ENCODE measurements at places on chromosomes 1 and 21.

DNA sequence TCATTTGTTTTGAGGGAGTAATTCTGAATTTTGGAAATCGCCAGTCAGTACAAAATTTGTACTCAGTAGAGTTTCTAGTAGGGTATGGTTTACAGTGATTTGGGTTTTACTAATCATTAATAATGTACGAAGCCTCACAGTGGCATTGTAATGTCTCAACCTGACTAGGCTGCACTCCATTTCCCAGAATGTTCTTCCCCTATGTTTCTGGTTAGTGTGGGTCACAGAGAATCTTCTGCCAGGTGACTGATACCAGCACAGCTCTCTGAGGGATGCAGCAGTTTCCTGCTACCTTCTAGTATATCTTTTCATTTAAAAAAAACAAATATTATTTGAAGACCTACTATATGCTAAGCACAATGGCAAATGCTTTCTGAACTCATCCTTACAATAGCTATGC lies 112.9 kb downstream of the PTPN14 start:
- DNase-seq, result no peak

DNA sequence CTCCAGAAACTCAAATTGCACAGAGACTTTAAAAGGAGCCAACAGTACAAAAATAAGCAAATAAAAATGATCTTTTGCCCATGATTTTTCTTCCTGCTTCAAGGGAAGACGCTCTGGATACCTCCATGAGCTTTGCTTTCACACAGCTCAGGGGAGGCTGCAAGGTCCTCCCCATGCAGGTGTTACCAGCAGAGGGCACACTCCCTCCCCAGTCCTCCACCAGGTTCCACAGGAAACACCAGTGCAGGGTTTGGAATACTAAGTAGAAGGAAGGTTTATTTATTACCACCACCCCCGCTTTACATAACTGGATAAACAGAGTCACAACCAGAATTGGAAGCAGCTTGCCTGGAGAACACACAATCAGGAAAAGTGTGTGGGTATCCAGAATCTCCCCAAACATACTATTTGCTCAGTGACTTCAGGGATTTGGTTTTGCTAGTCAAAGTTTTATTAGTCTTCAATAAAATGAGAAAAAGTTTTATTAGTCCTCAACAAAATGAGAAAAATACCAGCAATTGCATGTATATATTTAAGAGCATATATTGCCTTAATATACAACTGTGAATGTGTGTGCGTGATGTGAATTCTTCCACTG lies 37.3 kb downstream of the HSD3B1 start:
- no peak for DNase-seq

DNA sequence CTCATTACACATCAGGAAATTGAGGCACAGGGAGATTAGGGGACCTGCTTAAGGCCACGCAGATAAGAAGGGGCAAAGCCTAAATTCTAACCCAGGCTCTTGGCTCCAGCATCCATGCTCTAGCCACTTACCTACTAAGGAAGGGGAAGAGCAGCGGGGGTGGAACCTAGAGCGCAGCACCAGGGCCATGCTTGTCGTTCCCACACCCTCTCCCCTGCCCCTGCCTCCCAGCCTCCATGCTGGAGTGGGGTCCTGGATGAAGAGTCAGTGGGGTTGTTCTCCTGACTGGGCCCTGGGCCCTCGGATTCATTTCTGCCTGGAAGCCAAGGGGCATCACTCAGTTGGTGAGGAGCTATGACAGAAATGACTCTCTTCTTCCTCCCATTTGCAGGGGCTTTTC lies 133.3 kb downstream of the FOXD2 start:
- no peak for DNase-seq

DNA sequence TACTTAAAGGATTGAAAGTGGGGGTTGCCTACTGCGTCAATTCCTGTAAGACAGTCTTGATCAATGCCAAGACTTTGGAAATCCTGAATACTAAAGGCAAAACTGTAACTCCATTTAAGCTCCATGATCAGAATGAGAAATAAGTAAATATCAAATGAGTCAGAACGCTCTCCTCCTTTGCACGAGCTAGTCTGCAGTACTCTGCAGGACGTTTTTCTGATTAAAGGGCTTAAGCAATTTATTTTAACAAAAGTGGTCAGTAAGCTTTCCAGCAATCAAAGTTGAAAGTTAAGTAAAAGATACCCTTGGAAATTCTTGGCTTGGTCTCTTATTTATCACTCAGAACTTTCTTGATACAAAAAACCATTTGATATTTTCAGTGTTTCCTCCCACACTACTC lies 35.7 kb upstream of the ARHGAP29 start:
- DNase-seq, result no peak

DNA sequence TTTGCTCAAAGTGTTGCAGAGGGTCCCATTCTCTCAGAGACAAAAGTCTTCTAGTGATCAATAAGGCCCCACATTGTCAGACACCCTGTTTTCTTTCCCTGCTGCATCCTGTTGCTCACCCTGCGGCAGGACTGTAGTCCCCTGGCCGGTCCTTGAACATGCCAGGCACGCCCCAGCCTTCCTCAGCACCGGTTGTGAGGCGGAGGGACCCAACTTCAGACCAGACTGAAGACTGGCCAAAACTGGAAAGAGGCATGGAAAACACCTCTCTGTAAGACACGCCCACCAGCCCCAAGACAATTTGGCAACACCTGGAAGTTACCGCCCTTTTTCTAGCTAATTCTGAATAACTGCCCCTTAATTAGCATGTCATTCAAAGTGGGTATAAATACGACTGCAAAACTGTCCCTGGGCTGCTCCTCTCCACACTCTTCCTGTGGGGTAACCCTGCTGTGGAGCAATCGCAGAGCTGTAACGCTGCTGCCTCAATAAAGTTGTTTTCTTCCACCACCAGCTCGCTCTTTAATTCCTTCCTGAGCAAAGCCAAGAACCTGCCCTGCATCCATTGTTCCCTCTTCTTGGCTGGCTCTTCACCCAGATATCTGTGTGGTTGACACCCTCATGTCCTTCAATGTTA lies 23.8 kb downstream of the PLA2G2A start:
- no peak for DNase-seq

GRCh38 chr21:44024887-44025353 lies 12.8 kb downstream of the TRAPPC10 start:
- no peak for DNase-seq

DNA sequence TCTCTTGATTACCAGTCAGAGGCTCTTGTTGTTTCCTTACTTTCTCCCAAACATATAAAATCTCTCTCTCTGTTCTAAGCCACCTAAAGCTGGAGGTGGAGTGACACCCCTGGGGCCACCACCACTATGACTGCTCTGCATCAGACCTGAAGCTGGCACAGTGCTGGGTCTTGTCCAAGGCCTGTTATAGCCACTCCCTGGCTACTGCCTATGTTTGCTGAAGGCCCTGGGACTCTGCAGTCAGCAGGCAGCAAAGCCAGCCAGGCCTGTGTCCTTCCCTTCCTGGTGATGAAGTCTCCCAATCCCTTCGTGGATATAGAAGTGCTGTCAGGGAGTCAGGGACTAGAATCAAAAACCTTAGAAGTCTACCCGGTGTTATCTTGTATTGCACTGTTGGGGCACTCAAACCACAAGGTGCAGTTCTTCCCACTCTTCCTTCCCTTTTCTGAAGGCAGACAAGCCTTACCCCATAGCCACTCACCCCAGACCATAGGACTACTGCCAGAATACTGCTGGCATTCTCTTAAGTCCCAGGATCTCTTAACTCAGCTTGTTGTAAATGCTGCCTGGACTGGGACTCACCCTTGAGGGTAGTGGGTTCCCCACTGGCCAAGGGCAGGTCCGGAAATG lies 103.1 kb downstream of the RPS6KC1 start:
- DNase-seq, result no peak

DNA sequence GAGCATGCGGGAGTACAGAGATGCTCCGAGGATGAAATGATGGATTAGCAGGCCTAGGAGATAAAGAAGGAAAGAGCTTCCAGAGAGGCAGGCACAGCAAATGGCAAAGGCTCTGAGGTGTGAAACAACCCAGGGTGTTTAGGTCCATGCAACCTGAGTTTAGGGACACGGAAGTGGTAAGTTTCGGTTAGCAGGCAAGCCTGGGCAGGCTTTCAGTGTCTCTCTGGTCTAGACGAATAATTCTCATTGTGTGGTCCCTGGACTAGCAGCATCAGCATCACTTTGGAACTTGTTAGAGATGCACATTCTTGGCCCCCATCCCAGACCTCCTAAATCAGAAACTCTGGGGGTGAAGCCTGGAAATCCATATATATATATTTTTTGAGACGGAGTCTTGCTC lies 18.6 kb downstream of the NKAIN1 start:
- peak; percentile 3 for DNase-seq

DNA sequence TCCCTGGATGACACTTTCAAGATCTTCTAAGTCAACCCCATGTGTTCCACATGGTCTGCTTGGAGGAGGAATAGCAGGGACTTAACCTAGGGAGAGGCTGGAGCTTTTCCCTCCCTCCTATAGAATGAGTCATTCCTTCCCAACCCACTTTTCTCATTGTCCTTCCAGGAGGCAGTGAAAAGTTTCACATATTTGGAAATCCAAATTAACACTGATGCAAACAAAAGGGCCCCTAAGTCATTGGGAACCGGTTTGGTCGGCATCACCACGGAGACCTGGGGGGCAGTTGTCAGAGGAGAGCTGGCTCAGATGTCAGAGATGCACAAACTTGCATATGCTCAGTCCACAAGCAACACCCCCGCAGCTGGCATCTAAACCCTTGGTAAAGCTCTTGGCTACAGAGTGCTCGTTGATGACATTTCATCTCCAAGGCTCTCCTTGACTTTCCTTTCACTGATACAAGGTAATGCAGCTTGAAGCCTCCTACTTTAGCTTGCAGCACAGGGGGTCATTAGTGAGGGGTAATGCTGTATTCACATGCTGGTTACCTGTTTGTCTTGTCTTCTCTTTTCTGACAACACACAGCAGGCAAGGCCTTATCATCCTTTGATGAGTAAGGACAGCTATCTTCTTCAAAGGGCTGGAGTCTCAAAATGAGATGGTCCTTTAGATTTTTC lies 12.3 kb upstream of the LRRC8D start:
- DNase-seq, result no peak

GRCh38 chr1:91137173-91137852 lies 115.5 kb upstream of the ZNF644 start:
- no peak for DNase-seq

- DNase-seq, result no peak
These were observed 40.4 kb upstream of the TMEM61 start for GRCh38 chr1:54940042-54940441.

DNA sequence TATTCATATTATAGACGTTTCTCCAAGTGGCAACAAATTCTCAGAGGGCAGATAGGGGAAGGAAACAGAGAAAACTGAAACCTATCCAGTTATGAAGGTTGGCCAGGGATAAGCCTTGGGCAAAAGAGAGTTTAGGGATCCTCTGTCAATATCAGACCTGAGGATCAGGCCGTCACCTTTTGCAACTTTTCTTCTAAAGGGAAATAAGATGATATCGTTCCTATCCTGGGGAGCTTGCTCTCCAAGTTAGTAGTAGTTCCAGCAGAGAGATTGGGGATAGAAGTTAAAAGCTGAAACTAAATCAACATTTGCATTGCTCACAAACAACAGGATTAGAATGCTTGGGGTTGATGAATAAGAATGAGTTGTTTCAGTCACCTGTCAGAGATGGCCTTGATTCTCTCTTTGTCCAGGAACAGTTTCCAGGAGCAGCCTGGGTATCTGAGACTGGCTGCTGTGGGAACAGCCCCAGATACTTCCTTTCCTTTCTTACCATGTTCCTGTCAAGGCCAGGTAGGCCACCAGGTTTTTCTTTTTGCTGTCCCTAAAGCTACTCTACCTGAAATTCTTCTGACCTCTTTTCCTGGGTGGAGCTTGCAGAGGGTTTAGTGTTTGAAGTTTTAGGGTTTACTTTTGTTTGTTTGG lies 2.5 kb downstream of the RIIAD1 start:
- peak; percentile 22 for DNase-seq

- DNase-seq, result peak; percentile 16
These were observed 623.9 kb upstream of the PKN2 start for GRCh38 chr1:88060112-88060673.

DNA sequence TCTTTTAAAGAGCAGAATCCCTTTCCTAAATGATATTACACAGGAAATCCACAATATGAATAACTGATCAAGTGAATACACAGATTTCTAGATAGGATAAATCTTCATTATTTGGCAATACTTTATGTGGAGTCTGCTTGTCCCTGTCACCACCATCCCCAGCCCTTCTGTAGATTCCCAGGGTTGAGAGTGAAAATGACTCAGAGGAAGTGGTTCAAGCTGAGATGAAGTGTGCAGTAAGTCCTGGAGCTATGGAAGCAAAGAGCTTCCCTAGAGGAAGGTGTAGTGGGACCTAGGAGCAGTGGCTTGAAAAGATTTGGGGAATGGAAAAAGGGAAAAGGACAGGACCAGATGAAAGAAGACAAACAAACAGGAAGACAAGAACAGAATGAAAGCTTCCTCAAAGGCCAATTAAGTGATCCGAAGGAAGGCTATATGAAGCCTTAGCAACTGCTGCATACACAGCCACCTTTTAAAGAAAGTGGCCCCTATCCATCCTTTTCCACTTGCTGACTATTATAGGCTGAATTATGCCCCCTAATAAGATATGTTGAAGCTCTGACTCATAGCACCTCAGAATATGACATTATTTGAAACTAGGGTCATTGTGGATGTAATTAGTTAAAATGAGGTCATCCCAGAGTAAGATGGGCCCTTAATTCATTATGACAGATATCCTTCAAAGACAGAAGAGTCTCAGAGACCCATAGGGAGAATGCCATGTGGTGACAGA lies 96.5 kb upstream of the CAMK1G start:
- DNase-seq, result peak; percentile 5

GRCh38 chr1:96808191-96808590 lies 86.6 kb downstream of the PTBP2 start:
- DNase-seq, result no peak

DNA sequence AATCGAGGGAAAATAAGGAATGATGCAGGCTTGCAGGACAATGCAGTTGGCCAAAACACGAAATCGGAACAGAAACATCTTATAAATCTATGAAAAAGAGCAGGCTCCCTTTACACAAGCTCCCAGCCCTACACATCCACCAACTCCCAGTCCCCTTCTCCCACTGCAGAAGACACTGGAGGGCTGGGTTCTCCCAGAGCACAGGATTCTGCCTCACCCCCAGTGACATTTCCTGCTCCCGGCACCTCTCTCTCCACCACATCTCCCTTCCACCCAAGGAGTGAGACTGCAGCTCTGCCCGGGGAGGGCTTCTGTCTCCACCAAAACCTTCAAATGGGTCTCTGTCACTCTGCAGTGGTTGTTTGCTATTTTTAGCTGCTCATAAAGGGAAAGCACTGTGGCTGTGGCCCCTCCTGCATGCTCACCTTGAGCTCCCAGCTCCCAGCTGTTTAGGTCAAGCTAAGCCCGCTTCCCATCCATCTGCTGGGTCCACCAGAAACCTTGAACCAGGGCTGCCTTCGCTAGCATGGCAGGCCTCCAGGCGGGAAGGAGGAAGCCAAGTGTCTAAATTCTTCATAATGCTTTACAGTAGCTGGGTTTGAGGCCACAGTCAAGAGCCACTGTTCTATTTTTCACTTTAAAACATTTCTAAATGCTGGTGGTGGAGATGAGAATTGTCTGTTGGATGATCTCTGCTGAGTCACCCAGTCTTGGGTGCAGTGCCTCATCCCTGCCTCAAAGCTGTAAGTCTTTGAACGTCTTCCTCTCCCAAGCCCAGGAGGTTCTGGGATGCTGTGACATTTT lies 3.3 kb upstream of the C2CD2 start:
- no peak for DNase-seq

Data from epithelial cell of prostate (primary cell).